GM19239 (cell line): ENCODE measurements at places on chromosomes 2 and 18.

DNA sequence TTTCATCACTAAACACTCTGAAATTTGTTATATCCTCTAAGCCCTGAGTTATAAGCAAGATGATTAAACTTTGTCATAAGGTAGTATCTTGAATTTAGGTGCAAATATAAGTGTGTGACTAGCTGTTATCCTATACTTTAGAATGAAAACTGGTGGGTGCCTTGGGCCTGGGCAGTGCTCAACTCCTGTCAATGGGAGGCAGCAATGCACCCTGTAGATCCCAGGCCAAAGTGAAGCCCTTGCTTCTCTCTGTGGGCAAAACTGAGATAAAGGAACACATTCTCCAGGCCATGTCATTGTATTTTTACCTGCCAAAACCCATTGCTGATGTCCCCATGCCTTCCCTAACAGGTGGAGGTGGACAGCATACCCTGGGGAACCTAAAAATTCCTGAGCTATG is 525.2 kb downstream of the TNS1 start:
- no peak for DNase-seq

DNA sequence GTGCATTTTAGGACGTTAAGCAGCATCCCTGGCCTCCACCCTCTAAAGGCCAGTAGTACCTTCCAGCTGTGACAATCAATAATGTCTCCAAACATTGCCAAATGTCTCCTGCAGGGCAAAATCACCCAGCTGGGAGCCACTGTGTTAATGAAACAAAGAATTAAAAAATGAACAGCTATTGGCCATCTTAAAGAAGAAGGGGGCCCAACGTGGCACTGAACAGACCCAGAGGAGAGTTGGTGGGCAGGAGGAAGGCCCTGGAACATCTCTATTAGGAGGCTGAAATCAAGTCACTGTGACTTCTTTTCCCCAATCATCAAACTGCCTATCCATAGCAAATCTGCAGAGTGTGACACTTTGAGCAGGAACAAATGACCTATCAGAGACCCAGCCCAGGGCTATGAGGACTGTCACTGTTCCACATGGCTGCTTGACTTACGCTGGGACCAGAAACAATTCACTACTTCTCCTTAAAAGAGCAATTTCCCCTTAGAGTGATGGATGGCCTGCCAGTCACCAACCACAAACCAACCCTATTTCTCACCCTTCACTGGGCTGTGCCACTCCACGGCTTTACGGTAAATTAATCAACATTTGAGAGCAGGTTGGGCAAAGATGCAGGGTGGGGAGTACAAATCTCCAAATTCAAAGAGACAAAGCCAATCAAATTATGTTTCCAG is 35.2 kb upstream of the TEX51 start:
- no peak for DNase-seq

GRCh38 chr2:185835974-185836373 is 97.4 kb downstream of the FSIP2 start:
- no peak for DNase-seq

- DNase-seq: no peak
Measured at GRCh38 chr18:28115149-28115550, 61.8 kb downstream of the CDH2 start.

DNA sequence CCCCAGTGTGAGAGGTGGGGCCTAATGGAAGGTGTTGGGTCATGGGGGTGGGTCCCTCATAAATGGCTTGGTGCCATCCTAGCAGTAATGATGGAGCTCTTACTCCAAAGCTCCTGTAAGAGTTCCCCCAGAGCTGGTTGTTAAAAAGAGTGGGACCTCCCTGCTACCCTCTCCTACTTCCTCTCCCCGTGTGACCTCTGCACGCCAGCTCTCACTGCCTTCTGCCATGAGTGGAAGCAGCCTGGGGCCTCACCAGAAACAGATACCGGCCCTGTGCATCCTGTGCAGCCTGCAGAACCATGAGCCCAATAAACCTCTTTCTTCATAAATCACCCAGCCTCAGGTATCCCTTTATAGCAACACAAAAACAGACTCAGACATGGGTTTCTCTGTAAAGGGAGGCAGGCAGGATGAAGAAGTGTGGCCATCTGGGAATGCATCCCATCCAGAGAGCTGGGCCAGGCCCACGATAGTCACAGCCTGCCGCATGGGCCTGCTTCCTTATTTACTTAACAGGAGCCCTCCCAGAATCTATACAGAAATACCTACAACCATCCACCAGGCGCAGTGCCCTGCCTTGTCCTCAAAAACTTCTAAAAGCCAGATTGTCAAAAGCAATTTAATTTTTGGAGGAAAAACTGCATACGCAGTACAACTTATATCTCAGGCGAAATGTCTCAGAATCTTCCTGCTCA is 7.5 kb downstream of the PRLH start:
- DNase-seq: no peak
